Mammary epithelial cell (primary cell): ENCODE measurements at places on chromosomes 6 and 20.

DNA sequence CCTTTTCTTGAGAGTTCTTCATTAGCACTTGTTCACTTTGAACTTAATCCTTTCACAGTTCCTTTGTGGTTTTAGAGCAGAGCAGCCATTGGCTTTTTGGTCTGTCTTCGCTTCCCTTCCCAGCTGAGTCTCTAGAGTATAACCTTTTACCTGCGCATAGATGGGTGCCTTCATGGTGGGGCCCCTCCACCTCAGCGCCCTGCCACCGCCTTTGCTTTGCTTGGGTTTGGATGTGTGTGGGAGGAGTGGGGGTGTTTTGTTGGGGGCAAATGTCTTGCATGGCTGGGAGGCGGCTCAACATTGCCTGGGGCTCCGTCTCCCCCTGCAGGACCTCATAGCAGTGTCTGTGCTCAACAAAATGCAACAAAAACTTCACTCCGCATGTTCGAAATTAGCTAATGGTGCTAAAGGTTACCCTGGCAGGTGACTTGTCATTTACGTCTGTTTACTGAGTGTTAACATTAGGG lies 11.9 kb downstream of the PYGB start:
- DNase-seq = no peak

DNA sequence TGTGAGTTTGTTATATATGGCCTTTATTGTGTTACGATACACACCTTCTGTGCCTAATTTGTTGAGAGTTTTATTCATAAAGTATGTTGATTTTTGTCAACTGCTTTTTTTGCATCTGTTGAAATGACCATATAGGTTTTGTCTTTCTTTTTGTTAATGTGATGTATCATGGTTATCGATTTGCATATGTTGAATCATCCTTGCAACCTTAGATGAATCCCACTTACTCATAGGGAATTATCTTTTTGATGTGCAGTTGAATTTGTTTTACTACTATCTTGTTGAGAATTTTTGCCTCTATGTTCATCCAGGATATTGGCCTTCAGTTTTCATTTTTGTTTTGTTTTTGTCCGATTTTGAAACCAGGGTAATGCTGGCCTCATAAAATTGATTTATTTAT lies 45.7 kb upstream of the TPD52L1 start:
- DNase-seq = no peak

DNA sequence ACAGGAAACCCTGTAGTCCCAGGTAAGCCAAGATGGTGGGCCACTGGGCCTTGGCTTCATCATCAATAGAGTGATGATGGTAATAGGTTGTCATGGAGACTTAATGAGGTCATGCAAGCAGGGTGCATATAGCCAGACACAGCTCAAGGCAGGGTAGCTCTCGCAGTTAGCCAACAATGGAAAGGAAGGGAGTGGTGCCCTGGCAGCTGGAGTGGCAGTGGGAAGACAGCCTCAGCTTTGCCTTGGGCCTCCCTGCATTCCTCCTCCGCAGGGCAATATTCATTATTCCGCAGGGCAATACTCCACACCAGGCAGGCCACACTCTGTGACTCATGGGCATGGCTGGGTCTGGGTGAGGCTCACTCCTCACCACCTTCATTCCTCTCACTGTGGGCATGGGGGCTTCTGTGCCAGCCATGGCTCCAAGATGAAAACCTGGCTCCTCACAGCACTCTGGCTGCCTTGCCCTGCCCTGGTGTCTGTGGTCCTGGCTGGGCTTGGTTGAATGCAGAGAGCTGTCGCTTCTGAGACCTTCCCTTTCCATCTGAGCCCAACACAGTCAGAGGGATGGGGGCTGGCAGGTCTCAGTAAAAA lies 163.1 kb upstream of the PMEPA1 start:
- DNase-seq = no peak

GRCh38 chr20:47686545-47686944 lies 98.7 kb downstream of the SULF2 start:
- no peak for DNase-seq

- peak; percentile 84 for DNase-seq
Observed at GRCh38 chr6:131995917-131996316, 44.7 kb upstream of the CCN2 start.

GRCh38 chr6:33777398-33778388 lies 11.2 kb downstream of the LEMD2 start:
- DNase-seq = no peak

GRCh38 chr6:163186527-163186926 lies 228.0 kb upstream of the QKI start:
- no peak for DNase-seq

DNA sequence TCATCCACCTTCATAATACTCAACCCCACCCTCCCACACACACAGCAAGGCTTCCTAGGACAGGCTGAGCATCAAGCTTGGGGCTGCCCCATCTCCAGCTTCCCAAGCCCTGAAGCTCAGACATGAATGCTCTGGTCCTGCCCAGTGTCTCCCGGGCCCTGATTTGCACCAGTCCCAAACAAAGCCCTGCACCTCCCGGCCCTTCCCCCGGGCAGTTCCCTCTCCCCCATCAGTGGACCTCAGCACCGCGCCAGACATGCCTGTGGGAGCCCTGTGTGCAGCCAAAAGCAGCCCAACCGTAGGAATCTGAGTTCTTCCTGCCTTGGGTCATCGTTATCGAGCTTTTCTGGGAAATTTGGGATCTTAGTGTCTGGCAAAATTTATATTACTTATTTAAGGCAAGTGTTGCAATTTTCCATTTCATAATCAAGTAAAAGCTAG lies 63.5 kb downstream of the THBS2 start:
- no peak for DNase-seq

GRCh38 chr20:54680872-54681619 lies 205.7 kb downstream of the DOK5 start:
- peak; percentile 10 for DNase-seq
